Activated naive CD8-positive, alpha-beta T cell treated with anti-CD3 and anti-CD28 coated beads, Interleukin-2, amount 10 ng/mL, durations not matched to agents 7 days and 5 days (primary cell): ENCODE measurements at places on chromosomes 5 and 9. TPM values are rescaled to one million over a fixed set of nuclear protein-coding genes. Genes with fewer than 3 reads are reported as not detected.

GRCh38 chr9:1804128-1804865 lies 210.8 kb upstream of the SMARCA2 start:
- DNase-seq, result no peak

Gene SLC12A2
- 11.5 TPM for total RNA-seq

DNA sequence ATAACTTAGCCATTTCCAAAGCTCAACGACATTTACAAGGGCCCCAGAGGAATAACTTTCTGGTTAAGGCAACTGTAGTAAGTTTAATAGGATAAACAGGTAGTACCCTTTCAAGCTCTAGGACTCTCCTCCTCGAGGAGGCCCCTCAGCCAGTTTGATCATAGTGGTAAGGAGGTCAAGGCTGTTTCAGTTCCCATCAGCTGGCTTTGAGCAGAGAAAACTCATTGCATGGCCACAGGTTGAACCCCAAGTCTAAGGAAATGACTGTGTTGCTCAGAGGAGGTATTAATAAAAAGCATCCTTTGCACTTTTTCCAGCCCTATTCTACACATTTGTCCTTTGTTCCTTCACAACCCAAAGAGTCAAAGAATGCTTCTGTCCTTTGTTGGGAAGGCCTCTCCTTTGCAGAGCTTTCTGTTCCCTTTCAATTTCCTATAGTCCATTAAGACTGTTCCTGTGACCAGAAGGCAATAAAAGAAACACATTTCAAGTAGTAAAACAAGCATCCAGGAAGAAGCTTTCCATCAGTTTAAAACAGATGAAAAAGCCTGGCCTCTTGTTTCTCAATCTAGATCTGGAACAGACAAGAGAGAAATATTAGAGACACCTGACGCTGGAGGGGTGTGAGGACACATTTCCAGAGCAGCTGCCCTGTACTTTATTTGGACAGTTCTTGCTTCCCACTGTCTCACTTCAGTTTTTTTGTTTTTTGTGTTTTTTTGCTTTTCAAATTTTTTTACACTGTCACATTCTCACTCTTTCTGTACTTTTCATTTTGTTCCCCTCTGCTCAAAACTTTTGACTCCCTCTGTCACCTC lies 54.1 kb downstream of the PRRC1 start:
- no peak for DNase-seq

Gene HTR1A
- total RNA-seq, result not detected

DNA sequence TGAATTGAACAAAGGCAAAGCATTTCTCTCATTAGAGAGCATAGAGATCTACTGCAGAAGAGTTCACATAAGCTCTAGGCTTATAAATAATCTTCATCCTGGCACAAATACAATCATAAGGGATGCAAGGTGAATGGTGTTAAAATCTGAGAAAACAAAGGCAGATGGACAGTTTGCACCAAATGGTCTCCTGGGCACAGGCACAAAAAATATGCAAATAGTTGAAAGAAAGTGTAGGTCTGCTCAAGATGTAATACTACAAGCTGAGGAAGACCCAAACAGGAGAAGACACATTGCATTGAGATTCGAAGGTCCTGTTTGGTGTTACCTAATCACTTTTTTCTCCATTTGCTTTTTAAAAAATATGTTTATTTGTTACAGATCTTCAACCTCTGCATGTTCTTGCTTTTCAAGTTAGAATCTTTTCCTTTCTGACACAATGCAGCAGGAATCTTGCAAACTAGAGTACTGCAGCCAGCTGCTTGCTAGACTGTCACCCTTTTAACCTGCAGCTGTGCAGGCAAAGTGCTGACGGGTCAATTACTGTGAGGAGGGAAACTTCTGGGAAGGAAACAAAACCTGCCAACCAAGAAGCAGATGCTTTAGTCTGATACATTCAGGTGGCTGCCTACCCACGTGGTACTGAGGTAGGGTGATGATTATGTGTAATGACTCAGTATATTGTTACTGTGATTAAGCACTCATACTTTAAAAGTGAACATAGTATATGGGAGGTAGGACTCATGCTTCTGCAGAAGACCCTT lies 1048.6 kb upstream of the SEMA6A start:
- no peak for DNase-seq

GRCh38 chr9:133089271-133089671 lies 27.5 kb downstream of the CEL start:
- DNase-seq, result no peak

Gene ARL10
- 12.5 TPM for total RNA-seq

DNA sequence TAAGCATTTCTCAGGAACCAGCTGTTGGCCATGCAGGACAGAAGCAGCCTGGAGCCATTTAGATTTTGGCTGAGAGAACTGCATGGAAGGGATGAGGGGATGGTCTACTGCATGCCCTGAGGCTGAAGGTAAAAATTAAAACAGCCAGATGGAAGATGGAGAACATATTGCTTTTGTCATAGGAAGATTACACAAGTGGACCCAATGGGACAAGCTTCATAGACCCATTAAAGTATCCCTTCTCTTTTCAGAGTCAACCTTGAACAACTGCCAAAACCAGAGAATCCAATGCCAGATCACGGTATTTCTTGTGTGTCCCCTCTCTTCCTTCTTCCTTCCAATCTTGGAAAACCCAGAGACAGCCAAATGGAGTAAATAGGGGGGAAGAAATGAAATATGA lies 253.4 kb downstream of the NR2F1-AS1 start:
- no peak for DNase-seq
